PC-9 (cell line): ENCODE measurements at places on chromosomes 7 and 10.

- peak; percentile 56 for DNase-seq
These were observed 501 bp downstream of the TFPI2 start for GRCh38 chr7:93890041-93890463.

- DNase-seq, result no peak
These were observed 402.5 kb downstream of the RPS24 start for GRCh38 chr10:78436222-78436573.

GRCh38 chr7:149727053-149727898, 46.1 kb downstream of the ZNF467 start:
- peak; percentile 17 for DNase-seq

DNA sequence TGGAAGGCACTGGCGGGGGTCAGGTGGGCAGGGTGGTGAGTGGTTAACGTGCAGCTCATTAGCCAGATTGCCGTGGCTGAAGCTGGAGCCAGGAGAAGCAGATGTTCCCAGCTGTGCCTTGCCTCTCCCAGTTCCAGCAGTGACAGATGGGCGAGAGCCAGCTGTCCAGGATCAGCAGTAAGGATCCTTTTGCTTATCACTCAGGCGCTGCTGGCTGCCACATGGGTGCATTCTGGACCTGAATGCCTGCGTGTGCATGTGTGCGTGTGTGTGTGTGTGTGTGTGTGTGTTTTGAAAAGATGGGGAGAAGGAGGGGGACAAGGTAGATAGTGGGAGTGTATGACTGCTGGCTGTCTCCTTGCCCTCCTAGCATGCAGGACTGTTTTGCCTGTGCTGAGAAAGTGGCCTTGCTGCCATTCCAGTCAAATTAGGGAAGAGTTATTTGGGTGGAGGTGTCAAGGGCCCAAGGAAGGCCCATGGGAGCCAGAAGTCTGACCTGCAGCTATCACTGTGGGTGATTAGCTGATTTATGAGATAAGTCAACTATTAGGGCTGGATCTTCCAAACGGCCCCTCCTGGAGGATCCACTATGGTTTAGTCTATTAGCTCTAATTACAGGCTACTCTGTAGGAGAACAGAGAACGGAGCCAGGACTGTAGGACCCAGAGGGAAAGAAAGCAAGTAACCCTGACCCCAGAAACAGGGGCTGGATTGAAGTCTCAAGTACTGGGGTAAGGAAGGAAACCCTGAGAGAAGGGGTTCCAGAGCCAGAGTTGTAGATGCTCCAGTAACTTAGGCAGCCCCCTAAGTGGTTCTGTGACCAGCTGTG, 3.3 kb downstream of the EPHA1 start:
- DNase-seq, result peak; percentile 26

DNA sequence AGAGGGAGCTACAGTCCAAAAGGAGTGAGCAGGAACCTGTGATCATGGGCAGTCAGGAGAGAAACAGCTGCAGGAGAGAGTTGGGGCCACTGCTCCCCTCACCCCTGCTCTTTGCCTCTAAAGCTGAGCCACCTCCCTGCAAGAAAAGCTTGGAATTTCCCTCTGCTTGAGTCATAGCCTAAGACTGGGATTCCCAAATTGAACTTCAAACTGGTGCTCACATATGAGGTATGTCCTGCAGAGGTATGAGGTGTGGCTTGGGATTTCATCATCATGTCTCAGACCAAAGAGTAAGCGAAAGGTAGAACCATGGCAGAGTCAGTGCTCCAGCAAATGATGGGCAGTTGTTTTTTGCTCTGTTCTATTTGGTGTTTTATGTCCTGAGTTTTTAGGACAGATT, 237.1 kb upstream of the NRP1 start:
- peak; percentile 65 for DNase-seq

- no peak for DNase-seq
These were observed 133.5 kb downstream of the RGS10 start for GRCh38 chr10:119408969-119409371.

DNA sequence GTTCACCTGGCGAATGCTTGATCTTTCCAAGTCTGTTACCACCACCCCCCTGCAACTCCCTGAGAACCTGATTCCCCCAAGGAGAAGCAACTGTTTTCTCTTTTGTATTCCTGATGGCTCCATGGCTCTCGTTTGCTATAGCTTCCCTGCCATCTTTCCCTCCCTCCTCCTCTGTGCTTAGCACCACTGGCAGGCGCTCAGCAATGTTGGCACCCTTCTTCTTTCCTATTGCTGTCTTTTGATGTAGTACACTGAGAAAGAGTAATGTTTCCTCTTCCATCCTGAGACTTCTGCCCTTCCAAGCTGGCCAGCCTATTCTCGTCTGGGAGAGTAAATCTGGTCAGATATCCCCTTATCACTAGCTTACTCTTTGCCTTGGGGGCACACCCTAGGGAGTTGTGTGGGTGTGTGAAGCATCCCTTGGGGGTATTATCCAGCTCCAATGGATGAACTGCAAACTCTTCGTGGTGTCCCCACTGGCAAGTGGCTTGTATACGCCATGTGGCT, 74.0 kb downstream of the BMPER start:
- DNase-seq, result no peak

- no peak for DNase-seq
These were observed 46.5 kb downstream of the CTBP2 start for GRCh38 chr10:125113691-125114371.

GRCh38 chr10:112000466-112000865, 183.1 kb downstream of the GPAM start:
- no peak for DNase-seq

GRCh38 chr10:69303632-69304051, 25.3 kb downstream of the HK1 start:
- DNase-seq, result no peak

DNA sequence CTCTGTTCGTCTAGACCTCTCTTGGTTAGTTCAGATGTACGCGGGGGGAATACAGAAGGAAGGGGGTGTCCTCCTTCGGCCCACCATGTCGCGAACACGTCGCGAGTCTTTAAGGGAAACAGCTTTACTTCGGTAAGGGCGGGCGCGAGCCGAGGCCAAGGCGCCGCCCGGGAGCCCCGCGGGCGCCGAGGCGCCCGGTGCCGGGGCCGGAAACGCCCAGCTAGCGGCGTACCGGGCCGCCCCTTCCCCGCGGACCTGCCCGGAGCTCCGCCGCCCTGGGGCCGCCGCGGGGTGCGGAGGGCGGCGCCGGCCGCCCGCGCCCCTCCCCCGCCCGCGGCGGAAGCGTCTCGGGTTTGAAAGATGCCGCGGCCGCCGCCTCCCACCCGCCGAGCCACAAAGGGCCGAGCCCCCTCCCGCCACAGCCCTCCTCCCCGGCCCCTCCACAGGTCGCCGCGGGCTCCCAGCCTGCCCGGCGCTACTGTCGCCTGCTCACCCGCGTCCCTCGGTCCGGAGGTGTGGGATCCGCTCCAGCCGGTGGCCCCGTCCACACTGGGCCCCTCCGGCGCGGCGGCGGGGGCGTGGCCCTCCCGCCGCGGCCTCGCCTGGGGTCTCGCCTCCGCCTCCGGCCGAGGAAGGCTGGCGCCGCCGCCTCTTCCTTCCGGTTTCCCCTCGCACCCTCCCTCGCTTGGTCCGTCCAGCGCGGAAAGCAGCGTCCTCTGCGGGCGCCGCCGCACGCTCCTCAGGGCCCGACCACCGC, at the start of gene KBTBD2:
Gene KBTBD2 (minus strand): TSS at position 718 of the 757 bp plus-strand sequence. CDS start 12,156 bp downstream, outside the sequence.
- peak; percentile 90 for DNase-seq

DNA sequence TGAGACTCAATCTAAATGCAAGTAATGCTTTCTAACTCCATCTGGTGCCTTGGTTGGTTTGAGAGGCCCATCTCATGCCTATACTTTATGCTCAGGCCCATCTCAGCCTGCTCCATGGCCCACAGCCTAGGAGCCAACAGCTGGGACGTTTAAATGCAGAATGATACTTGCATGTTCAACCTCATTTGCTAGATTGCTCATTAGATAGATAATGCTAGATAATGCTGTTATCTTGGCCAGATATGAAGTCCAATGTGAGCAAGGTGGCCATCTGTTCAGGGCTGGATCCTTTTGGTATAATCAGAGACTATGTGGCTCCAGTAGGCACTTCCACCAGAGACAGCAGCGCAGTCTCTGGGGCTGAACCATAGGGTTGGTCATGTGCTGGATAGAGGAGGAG, 321.6 kb upstream of the PHYHIPL start:
- no peak for DNase-seq

DNA sequence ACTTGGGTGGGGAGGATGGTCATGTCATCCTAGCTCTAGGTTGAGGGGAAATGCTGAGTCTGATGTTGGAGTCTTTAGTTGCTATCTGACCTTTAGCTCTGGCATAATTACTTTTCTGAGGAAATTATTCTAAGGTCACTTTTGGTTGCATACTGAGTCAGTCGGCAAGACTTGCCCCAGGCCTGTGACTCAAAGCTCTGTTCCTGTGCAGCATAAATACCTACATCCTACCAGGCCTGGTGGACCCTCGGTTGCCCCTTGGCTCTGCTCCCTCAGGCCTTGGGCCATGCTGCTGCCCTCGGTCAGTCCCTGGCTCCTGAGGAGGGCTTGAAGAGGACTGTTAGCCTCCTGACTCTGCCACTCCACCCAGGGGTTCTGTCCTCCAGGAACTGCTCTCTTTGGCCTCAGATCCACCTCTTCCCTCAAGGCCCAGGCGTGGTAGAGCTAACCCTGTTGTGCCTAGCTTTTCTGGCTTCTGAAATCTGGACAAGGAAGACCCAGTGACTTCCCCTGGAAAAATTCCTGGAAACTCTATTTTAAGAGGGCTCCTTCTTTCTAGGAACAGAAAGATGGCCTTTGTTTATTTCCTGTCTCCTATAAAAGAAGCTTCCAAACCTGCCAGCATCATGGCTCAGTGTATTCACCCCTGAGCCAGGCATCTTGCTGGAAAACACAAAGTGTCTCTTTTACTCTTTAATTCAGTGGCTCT, 71.2 kb downstream of the TMEM178B start:
- no peak for DNase-seq

DNA sequence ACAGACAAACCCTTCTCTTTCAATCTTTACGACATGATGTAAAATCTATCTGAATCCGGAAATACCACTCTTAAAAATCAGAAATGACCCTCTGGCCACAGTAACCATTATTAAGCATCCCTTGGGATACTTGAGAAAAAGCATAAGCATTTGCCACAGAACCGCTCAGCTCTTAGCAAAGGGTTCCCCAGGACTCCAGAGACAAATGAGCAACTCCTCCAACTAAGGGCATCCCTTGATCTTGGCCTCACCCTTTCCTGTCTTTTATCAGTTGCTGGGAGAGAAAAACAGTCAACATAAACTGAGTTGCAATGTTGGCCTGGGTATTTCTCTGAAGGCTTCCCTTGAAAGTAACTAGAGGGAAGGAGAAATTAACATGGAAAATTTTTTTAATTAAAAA, 3.5 kb downstream of the PDLIM1 start:
- DNase-seq, result no peak

- no peak for DNase-seq
These were observed 6.2 kb downstream of the PAXIP1 start for GRCh38 chr7:154996756-154997155.

DNA sequence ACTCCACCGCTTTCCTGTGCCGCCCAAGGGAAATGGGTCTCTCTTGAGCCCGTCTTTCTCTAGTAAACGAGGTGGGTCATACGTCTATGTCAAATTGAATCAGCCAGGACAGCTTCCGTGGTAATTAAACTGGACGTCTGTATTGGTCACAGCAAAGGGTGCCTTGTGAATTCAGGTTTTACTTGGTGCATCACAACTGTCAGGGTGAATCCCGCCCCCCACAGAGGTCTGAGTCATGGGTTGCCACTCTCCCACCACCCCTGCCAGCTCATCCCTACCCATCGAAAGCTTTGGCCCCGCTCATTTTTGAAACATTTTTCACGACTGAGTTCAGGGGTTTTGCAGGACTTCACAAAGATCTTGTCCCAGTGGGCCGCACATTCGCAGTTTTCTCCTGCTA, 8.0 kb upstream of the SP8 start:
- DNase-seq, result no peak

- DNase-seq, result no peak
These were observed 284.2 kb downstream of the C7orf25 start for GRCh38 chr7:42627626-42628025.

DNA sequence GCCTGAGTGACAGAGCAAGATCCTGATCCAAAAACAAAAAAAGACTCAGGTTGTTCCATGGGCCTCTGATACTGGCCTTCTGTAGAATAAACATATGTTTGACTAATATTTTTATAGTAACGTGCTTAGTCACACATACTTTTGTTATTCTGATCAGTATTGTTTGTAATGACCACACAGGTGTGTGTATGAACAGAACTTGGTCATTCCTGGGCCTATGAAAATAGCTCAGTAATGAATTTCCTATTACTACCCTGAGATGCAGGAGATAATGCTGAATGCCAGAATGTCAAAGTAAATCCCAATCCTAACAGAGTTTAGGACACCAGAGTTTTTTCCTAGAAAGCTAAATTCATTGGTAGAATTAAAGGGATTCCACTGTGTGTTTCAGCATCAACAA, 108.7 kb downstream of the DOCK4 start:
- no peak for DNase-seq

- no peak for DNase-seq
These were observed 2.2 kb upstream of the KNDC1 start for GRCh38 chr10:133157662-133158436.

DNA sequence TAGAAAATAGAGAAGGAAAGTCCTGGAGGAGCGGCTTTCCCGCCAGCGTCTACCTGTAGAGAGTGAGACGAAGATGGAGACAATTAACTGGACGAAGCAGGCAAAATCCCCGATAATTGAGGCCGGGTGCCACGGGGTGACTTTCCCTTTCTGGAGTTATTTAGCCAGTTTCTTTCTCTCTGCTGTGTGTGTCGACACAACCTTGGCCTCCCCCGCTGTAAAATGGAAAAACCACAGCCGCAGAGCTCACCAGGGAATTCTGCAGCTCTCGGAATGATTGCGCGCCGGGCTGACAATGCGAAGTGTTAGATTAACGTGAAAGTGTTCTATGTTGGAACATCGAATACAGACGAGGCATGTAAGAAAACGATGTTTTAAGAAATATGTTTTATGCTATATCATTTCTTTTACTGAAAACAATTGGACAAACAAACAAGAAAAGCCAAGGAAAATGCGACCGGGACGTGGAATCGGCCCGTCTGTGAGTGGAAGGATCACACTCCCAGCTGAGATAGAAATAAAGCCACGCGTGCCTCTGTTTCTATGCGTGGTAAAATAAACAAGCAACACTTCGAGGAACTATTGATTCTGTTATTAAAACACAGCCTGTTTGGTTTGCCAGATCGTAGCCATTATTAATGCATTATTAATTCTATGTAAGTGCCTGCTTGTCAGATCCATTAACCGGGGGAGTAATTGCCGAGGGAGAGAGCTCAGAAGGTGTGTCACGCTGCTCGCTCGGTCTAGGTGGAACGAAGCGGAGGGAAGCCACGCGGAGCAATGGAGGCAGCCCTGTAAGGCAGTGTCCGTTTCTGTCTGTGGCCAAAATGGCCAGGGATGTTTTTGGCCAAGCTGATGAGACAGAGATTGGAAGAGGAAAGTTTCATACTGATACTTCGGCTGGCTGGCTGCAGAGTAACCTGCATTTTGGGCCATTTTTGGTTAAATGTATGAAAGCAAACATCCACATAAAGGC, 129.4 kb downstream of the DNAJB6 start:
- DNase-seq, result no peak

- DNase-seq, result no peak
These were observed 36.3 kb downstream of the HACD1 start for GRCh38 chr10:17580885-17581284.

DNA sequence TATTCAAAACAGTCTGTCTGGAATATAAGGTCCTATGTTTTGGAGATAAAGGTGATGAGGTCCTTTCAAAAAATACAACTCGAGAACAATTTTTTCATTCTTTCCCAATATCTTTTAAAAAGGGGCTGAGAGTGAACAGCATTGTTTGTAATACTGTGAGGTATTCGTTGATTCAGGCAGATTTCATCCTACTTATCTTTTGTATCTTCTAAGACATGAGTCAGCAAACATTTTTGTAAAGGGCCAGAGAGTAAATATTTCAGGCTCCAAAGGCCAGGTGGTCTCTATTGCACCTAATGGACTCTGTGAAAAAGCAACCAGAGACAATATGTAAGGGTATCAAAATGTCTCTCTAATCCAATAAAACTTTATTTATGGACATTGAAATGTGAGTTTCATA, 8.1 kb upstream of the ANK3 start:
- DNase-seq, result peak; percentile 56
